ENCODE measurements at places on chromosomes 3 and 15. TPM values are rescaled to one million over a fixed set of nuclear protein-coding genes. Genes with fewer than 3 reads are reported as not detected.

- no peak for DNase-seq
These were observed 3.4 kb downstream of the GP9 start for GRCh38 chr3:129063841-129064482.

GRCh38 chr15:88902221-88902835 lies 7.0 kb upstream of the HAPLN3 start:
- no peak for DNase-seq

DNA sequence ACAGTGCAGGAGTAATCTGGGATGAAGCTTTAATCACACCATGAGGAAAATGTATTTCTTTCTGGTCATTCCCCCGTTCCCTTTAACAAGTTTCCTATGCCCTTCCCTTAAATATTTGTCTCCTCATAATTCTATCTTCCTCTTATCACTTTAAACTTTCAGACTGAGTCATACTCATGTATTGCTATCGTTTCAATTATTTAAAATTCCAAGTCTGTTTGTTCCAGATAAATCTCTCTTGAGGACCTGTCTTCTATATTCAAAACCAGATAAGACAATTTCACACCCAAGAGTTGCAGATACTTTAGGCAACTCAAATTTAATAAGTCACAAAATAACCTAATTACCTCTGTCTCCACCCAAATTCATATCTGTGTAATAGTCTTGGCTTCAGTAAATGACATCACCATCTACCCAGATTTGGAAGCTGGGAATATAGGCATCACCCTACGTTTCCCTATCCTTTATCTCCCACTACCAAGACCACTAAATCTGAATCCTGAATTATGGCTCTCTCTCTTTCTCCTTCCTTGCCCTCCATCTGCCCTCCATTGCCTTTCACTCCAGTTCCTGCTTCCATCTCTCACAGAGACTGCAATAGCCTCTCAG lies 220.1 kb downstream of the PYDC2 start:
- DNase-seq, result no peak

DNA sequence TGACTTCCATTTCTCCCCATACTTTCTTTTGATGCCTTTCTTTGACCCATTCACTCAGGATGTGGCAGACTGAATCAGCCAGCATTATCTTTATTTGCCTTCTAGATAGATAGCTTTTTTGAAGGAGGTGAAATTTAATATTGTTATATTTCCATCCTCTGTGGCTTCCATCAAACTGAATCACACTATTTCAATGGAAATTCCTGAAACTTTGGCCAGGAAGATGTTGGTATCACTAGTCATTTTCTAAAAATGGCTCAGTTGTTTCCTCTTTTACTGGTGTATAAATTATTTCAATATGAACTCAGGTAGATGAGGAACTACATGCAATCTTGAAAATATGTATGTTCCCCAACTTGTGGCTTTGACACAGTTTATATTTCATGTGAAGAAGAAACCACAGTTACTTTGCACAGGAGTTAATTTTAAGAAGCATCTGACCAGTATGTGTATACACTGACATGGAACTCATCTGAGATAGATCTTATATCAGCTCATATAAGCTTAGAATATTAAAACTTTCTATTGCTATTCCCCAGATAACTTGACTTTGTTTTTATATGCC lies 248.3 kb downstream of the CGGBP1 start:
- DNase-seq, result no peak

DNAH1 gene
- total RNA-seq, result 0.35 TPM

ULK3 gene
- 13.4 TPM for total RNA-seq

Measured in renal cortical epithelial cell (primary cell).